ENCODE measurements at places on chromosomes 2 and 18. TPM values are rescaled to one million over a fixed set of nuclear protein-coding genes. Genes with fewer than 3 reads are reported as not detected.

DNA sequence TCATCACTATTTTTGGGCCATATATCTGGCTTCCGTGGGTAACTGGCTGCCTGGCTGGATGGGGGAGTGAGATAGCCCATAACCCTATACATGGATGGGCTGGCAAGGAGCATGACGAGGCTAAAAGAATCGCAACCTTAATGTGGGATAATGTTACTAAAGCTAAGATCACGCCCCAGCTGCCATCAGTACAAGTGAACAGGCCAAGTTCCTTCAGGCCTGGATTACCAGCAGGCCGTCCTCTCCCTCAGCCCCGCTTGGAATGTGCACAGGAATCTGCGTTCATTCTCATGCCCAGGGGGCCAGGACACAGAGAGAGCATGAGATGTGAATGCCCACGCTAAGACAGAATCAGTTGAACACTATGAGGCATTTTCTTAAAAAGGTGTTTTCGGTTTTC is 34.7 kb downstream of the RMC1 start:
- no peak for DNase-seq

DNA sequence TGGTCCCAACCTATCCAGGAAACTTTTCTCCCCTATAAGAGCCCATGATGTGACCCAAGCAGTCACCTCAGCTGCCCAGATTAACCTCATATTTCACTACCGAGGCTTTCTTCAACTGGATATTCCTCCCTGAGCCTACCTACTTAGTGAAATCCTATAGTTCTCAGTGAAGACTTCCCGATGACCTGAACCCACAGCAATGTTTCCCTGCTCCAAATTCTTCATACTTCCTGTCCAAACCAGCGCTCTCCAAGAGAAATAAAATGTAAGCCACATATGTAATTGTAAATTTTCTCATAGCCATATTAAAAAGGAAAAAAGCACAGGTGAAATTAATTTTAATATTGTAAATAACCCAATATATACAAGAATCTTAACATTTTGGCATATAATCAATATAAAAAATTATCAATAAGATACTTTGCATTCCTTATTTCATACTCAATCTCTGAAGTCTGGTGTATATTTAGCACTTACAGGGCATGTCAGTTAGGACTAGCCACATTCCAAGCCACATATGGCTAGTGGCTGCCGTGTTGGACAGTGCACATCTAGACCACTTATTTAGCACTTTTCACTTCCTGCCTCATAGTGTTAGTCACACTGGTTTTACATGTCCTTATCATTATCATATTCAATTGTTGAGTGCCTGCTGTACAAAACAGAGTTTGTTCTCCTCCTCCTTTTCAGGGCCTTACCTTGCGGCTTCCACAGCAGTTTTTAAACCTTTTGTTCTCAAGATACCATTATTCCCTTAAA is 1.9 kb upstream of the STAT4 start:
- DNase-seq, result no peak

DNA sequence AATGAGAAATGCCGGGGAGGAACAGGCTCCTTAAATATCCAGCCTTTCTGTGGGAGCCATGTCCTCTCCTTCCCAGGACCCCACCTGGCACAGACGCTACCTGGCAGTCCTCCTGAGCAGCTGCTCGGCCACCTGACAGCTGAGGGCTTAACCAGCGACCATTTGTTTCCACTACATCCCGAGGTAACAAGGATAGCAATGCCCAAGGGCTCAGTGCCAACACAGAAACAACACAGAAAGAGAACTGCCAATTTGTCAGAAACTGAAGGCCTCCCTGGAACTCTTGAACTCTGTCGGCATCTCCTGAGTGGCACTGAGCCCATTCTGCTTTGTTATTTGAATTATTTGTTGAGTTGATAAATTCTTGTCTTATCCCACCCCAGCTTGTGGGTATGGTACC is 122.2 kb upstream of the ARHGAP28 start:
- no peak for DNase-seq

- no peak for DNase-seq
Observed at GRCh38 chr18:9848170-9848879, 37.4 kb upstream of the TXNDC2 start.

DNA sequence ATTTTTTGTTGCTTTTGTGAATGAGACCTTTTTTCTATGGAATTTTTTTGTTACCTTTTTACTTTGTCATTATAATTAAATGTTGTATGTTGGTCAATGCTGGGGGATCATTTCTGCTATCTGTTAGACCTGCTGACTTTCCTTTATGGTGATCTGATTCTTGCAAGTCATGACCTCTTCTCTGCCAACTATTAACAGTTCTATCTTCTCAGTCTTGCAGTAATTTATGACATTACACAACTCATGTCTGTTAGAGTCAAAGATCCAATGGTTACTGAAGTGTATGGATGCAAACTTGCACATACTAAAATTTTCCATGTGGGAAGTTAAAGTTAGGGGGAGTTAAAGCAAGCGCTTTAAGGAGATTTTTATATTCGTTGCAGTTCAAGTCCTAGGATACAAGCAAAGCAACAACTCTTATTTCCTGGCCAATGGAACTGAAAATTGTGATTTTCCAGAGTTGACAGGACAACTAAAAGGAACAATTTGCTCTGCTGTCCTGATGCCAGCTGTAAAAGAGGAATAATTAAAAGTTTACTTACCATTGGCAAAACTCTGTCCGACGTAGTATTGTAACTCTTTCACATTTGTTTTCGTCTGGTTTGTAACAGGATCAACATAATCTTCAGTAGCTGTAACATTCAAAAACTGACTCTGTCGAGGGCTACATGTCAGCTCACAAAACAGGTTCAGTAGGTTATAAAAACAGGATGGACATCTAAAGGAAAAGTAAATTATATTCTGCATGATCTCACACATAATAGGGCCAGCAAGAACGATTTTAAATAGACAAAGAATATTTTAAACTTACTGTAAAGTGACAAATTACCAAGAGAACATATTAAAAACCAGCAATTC is 17.8 kb downstream of the NPC1 start:
- DNase-seq, result no peak

- DNase-seq, result peak; percentile 19
Observed at GRCh38 chr2:240149943-240150784, 9.7 kb upstream of the OTOS start.

DNA sequence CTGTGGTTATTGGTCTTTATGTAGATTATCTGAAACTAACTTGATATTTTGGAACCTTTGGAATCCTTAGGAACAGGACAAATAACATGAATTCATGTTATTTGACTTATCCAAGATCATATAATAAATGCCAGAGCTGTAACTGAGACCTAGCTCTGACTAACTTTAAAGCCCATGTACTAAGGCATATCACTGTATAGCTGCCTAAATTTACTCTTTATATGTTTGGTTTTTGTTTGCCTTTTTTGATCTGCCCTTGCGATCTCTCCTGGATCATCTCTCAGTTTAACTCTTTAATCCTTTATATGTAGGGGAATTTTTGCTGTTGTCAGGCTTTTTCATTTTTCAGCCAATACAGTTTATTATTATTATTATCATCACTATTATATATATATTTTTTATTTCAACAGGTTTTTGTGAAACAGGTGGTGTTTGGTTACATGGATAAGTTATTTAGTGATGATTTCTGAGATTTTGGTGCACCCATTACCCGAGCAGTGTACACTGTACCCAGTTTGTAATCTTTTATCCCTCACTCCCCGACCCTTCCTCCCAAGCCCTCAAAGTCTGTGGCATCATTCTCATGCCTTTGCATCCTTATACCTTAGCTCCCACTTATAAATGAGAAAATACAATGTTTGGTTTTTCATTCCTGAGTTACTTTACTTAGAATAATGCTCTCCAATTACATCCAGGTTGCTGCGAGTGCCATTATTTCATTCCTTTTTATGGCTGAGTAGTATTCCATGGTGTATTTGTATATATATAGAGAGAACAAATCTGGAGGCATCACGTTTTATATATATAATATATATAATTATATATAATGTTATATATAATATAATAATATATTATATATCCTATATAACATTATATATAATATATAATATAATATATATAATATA is 48.9 kb downstream of the APLF start:
- DNase-seq, result no peak

GRCh38 chr2:179455824-179456223 is 191.2 kb upstream of the SESTD1 start:
- DNase-seq, result no peak

DNA sequence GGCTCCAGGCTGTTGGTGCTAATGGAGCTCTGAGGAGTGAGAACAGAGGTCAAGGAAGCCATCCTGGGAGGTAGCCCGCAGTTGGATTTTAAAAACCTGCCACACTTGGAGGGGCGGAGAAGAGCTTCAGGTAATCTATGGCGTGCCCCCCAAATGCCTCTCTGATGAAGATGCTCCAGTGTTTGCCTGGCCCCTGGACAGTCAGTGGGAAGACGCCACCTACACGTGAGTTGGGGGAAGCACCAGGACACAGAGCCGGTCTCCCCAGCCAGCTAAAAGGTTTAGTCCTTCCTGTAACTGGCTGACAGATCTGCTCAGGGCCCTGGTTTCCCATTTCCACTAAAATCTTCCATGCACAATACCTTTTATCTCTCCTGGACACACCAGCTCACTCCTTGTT is 225.0 kb downstream of the TTC32 start:
- DNase-seq, result no peak

- DNase-seq, result no peak
Observed at GRCh38 chr2:75274936-75275335, 75.6 kb upstream of the TACR1 start.

DNA sequence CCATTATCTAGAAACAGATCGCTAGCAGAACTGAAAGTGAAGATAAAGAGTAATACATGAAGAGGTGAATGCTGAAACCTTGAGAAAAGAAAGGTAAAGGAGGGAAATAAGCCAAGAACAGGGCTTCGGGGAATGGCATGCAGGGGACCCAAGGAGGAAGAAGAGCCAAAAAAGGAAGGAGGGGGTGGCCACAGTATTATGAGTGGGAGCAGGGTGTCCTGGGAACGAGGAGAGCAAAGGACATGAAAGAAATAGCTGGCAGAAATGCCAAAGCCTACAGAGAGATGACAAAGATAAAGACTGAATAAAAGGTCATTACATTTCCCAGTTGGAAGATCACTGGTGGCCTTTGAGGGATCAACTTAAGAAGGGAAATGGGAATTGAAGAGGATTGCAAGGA is 82.9 kb downstream of the ACTR3 start:
- no peak for DNase-seq

GRCh38 chr2:190791976-190792575 is 88.5 kb upstream of the GLS start:
- DNase-seq, result no peak

Gene CEP192
- 66.3 TPM for total RNA-seq

Gene ZAP70
- 1.1 TPM for total RNA-seq

Gene ADGRF3
- total RNA-seq, result 0.16 TPM

Gene KDSR
- 12.2 TPM for total RNA-seq

Gene DLX2
- 3.3 TPM for total RNA-seq

Gene CFAP53
- total RNA-seq, result 1.4 TPM

Gene HOXD9
- total RNA-seq, result not detected

Gene RESP18
- total RNA-seq, result not detected

Gene SLC23A3
- 0.31 TPM for total RNA-seq

Measured in occipital lobe (tissue), 3 donors.